AG04450 (cell line): ENCODE measurements at places on chromosomes 2 and 18. TPM values are rescaled to one million over a fixed set of nuclear protein-coding genes. Genes with fewer than 3 reads are reported as not detected.

- no peak for DNase-seq
Observed at GRCh38 chr2:225052703-225053102, 10.4 kb upstream of the DOCK10 start.

GRCh38 chr2:223712642-223713041 lies 110.5 kb upstream of the SCG2 start:
- DNase-seq, result no peak

DNA sequence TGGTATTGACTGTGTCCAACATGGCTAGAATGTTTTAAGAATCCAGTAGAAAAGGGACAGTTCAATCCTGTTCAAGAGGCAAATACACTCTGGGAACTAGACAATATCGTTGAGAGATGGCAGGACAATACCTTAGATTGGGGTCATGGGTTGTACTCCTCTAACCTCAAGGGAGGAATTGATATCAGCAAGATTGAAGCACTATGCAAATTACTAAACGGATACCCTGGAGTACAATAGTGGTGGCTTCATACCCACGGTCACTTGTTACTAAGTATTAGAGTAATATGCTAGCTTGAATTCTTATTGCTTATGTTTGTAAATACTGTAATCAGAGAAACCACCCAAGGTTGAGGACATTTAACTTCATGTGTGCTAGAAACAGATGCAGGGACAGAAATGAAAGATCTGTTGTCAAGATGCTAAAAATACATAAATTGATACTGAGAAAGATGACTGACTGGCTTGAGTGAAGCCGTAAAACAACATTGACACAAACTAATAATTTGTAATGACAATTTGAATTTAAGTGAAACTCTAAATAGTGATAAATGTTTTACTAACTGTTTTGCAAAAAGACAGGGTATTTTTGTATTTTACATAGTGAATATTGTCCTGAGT lies 73.3 kb downstream of the KCNJ3 start:
- DNase-seq, result no peak

- no peak for DNase-seq
Observed at GRCh38 chr2:63786471-63786870, 55.2 kb upstream of the UGP2 start.

DNA sequence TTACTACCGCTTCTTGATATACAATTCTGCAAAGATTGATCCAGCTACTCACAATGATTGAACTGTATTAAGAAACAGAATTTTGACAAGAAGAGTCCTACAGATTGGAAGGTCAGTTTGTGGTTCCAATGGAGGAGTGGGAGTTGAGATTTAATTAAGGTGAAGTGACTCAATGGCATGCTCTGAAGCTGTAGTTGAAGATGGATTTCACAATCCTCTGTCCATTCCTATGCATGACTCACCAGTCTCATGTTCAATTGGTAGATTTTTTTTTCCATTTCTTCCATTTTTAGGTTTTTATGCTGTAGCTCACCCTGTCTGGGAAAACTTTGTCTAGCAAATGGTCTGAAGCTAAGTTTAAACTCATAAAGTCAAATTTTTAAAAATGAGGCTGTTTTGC lies 83.3 kb downstream of the DPP4 start:
- DNase-seq, result peak; percentile 79

Gene CIDEA
- polyA plus RNA-seq, result 0.17 TPM in 1 of 2 replicates, not detected in the other

Gene FAP
- 300 and 374 TPM in 2 replicates for polyA plus RNA-seq

DNA sequence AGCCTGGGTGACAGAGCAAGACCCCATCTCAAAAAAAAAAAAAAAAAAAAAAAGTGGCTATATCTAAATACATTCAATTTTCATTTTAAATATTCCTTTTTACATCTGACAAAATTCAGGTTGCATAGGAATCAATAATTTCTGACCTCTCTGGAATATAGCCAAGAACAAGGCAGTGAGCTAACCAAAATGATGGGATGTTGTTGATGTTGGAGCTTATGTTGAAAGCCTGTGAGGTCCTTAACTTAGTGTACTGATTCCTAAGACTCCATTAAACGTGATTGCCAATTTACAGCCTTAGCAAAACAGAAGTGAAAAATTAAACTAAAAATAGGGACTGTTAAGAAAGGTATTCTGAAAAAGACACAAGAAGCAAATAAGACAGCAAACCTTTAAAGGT lies 109.6 kb downstream of the MEP1B start:
- no peak for DNase-seq

DNA sequence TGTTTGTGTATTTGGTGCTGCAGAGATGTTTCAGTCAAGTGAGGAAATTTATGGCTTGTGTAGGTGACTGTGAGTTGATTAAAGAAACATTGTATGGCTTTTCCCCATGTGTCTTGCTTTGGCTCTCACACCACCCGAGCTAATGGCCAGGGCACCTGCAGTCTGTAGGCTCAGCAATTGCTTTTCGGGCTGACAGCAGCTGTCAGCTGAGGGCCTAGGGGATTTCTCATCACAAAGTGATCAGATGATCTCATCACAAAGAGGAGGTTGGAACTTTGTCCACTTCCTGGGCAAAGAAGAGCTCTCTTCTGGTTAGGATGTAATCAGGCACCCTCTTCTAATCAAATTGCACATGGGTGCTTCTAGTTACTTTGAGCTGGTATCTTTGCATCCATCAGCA lies 632.2 kb downstream of the SLC4A3 start:
- no peak for DNase-seq

- no peak for DNase-seq
Observed at GRCh38 chr2:104758199-104758620, 95.7 kb upstream of the POU3F3 start.

Gene STARD6
- 0.14 TPM in 1 of 2 replicates, not detected in the other for polyA plus RNA-seq

Gene FAM136A
- 25.8 and 34.1 TPM in 2 replicates for polyA plus RNA-seq

- no peak for DNase-seq
Observed at GRCh38 chr2:174605687-174606086, 8.1 kb upstream of the WIPF1 start.

- no peak for DNase-seq
Observed at GRCh38 chr2:122670897-122671296, 915.4 kb downstream of the TSN start.

- no peak for DNase-seq
Observed at GRCh38 chr18:13890761-13891361, 24.5 kb downstream of the MC2R start.

Gene KCNIP3
- 0.12 and 0.24 TPM in 2 replicates for polyA plus RNA-seq

GRCh38 chr18:76668119-76668518 lies 154.2 kb upstream of the ZNF236 start:
- no peak for DNase-seq

DNA sequence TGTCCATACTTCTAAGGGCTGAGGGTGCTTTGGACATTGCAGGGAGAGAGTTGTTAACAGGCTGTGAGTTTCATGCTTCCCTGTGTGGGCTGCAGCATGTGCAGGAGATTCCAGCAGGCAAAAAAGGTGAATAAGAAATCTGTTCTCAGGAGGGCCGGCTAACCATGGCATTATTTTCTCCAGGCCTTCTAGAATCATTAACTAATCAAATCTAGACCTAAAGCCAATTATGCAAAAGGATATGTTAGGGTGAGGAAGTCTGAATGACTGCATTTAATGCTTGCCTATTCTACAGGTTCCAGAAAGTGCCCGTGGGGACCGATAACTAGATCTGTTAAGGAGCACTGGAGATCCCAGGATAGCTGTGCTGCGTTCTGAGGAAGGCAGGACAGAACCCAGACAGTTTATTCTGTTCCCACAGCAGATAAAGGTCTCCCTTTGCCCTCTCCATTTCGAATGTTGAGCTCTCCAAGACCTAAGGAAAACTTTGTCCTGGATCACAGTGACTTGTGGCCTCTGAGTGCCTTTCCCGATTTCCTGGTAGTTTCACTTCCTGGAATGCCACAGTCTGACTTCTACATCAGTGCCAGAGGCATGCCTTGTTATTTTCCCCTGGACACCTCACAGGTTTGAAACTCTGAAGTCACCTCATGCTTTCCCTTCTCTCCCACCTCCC lies 50.0 kb upstream of the ZFP36L2 start:
- DNase-seq, result no peak

Gene EMILIN2
- polyA plus RNA-seq, result 1.2 and 1.4 TPM in 2 replicates

DNA sequence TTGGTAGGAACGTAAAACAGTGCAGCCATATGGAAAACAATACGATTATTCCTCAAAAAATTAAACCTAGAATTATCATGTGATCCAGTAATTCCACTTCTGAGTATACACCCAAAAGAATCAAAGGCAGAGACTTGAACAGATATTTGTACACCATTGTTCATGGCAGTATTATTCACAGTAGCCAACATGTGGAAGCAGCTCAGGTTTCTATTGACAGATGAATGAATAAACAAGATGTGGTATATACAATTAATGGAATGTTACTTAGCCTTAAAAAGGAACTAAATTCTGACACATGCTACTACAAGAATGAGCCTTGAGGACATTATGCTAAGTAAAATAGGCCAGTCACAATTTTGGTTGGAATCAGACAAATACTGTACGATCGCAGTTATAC lies 14.2 kb upstream of the RTTN start:
- DNase-seq, result no peak

Gene RGPD4
- polyA plus RNA-seq, result not detected in 2 replicates

DNA sequence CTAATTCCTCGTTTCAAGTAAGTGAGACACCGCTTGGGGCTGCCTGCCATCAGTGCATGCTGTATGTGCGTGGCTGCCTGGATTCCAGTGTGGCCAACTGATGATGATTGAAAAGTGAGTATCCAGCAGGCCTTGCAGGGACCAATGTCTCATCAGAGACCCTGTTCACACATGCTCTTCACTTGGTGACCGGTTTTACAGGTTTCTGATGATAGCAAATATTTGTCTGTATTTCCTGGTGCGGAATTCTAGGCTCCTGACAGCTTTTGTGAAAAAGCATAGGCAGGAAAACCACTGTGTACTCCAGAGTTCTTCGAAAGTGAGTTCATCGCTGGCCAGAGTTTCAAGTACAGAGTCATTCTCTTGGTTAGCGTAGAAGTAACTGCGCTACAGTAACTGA lies 13.8 kb upstream of the YWHAQ start:
- no peak for DNase-seq

GRCh38 chr2:109473616-109474318 lies 140.0 kb downstream of the SEPTIN10 start:
- no peak for DNase-seq

Gene RAB6C
- not detected in 2 replicates for polyA plus RNA-seq

DNA sequence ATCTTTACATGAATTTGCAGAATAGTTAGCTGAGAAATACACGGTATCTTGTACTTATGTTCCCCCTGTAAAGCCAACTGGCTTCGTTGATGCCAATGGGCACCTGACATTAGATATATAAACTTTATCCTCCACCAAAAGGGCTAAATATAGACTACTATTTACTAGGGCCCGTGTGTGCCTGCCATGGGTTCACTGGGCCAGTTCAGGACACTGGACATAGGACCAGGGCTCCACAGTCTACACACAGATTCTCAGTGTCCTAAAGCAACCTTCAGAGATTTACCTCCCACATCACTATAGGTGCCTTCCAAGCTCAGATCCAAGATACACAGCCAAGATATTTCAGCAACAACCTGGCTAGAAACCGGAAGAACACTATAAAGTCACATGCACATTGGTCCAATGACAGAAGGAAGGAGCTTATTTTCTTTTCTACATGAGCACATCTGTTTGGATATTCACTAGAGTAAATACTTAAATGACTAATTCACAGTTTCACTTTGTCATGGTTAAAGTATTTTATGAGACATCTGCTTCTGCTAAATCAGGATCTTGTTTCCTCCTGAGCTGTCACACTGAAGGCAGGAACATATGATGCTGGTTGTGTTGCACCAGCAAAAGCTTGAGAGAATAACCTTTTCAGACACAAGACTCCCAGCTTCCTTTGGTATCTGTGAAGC lies 95.1 kb downstream of the MYO5B start:
- no peak for DNase-seq

GRCh38 chr2:156526950-156527636 lies 90.9 kb downstream of the GPD2 start:
- DNase-seq, result no peak

Gene TPO
- polyA plus RNA-seq, result not detected in 2 replicates

Gene DUSP19
- polyA plus RNA-seq, result 2.3 and 3.6 TPM in 2 replicates

DNA sequence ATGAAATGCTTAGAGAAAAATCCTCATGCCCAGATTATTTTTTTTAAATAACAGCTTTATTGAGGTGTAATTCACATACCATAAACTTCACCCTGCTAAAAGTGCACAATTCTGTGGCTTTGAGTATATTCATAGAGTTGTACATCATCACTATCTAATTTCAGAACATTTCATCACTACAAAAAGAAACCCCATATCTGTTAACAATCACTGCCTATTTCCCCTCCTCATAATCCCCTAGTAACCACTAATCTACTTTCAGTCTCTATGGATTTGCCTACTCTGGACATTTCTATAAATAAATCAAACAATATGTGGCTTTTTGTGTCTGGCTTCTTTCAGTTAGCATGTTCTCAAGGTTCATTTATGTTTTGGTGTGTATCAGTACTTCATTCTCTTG lies 51.4 kb downstream of the OSBPL1A start:
- no peak for DNase-seq

DNA sequence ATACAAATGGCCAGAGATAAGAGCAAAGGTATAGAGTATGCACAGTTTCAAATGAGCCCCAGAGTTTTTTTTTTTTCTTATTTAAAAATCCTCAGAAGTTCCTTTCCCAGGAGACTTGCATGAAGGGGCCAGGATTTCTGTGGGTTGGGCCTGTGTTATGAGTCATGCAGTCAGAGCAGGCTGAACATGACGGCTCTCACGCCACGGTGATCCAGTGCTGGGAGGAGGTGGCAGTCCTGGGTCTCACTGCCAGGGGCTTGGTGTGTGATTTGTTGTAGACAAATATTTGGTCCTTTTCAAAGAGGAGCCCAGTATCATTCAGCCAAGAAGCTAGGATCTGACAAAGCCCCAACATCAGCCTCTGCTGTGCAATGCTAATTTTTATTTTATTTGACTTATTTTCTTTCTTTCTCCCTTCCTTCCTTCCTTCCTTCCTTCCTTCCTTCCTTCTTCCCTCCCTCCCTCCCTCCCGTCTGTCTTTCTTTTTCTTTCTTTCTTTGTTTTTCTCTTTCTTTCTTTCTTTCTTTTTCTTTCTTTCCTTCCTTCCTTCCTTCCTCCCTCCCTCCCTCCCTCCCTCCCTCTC lies 10.4 kb upstream of the KCNE4 start:
- peak; percentile 93 for DNase-seq

- no peak for DNase-seq
Observed at GRCh38 chr2:115083225-115083624, 640.8 kb downstream of the DPP10 start.

GRCh38 chr2:192414794-192415193 lies 220.1 kb upstream of the TMEFF2 start:
- DNase-seq, result no peak

Gene ALK
- not detected in 2 replicates for polyA plus RNA-seq

Gene HOXD12
- not detected in 2 replicates for polyA plus RNA-seq

Gene WNT10A
- not detected in 2 replicates for polyA plus RNA-seq

DNA sequence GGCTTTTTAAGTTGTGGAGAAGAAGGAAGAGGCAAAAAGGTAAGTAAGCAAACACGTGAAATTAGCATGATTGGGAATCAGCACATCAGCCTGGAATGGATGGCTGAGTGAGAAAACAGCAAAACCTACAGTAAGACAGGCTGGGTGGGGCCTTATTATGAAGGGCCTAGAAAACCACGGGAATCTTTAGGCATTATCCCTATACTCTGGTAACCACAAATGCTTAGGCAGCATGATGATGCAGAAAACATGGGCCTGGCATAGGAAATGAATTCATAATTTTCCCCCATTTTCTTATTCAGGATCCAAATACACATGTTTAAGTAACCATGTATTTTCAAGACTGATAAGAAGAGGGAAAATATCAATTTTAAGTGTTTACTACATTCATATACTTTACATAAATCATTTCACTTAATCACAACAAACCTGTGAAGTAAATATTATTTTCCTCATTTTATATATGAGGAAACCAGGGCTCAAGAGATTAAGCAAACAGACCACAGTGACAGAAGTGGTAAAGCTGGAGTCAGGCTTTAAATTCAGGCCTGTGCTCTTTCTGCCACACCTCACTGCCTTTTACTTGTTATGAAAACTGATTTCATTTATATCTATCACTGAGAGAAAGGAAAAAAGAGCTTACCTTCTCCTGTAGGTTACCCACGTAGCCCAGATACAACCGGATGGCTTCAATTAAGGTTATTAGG lies 4.0 kb downstream of the TMEM17 start:
- peak; percentile 15 for DNase-seq
